Stimulated activated CD8-positive, alpha-beta memory T cell treated with anti-CD3 and anti-CD28 coated beads, Interleukin-15, amount 100 ng/mL, for 24 hours (primary cell): ENCODE measurements at places on chromosomes 1 and 21.

- no peak for DNase-seq
Observed at GRCh38 chr1:8671306-8671917, 146.0 kb downstream of the RERE start.

DNA sequence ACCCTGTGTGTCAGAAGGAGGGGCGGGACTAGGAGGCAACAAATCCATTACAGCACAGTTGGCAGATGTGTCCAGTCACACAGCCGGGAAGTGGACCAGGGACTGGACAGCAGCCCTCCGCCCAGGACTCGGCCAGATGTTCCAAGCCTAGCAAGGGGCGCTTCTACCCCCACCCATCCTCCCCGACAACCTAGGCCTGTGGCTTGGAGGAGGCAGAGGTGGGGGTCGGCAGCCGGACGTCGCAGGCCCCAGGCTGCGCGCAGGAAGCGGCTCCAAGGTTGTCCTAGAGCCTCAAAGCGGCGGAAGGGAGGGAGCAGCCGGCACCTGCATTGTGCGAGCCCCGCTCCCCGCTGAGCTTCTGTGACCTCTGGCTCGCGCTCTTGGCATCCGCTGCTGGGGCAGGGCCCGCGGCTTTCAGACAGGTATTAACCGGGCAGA lies 20.6 kb upstream of the MYCL start:
- no peak for DNase-seq

GRCh38 chr1:157310401-157310800 lies 172.2 kb upstream of the ETV3 start:
- DNase-seq, result no peak

GRCh38 chr1:150836129-150836773 lies 28.2 kb upstream of the CTSK start:
- no peak for DNase-seq

DNA sequence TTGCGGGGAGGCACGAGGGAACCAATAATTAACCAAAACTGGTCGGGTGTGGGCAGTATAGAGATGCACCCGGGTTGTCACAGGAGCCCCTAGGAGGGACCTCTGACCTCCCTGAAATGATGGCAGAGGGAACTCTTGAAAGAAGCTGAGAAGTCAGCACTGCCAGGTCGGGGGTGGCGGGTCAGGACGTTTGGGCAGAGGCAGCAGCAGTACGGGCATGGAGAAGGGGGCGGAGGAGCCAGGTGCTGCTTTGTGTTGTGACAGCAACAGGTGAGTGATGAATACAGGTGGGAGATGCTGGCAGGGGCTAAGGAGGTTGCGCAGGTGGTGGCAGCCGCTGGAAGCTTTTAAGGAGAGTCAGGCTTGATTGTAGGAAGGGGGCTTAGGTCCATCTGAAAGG lies 11.7 kb downstream of the TNFRSF1B start:
- no peak for DNase-seq

GRCh38 chr1:3132660-3133059 lies 63.7 kb downstream of the PRDM16 start:
- no peak for DNase-seq

- no peak for DNase-seq
Observed at GRCh38 chr21:45386336-45386727, 18.6 kb upstream of the COL18A1 start.

DNA sequence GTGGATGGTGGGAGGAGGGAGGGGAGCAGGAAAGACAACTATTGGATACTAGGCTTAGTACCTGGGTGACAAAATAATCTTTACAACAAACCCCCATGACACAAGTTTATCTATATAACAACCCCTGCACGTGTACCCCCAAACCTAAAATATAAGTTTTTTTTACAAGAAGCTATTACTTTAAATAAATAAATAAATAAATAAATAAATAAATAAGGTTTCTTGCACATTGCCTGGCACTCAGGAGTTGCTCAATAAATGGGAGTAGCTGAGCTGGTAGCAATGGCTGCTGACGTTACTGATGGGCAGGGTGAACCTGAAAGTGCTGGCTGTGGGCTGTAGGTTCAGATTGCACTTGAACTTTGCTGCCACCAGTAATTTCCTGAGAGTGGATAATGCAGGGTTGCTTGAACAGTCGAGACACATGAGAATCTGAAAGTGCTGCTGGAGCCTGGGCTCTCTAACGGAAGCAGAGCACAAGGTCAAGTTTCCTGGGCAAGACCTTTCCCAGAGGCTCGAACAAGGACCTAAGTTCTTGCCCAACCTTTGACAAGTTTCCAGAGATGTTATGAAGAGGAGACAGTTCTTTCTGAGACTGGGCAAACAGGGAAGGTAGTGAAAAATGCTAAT lies 14.8 kb upstream of the KCNE2 start:
- no peak for DNase-seq

GRCh38 chr1:116382321-116382720 lies 9.3 kb downstream of the ATP1A1 start:
- no peak for DNase-seq

DNA sequence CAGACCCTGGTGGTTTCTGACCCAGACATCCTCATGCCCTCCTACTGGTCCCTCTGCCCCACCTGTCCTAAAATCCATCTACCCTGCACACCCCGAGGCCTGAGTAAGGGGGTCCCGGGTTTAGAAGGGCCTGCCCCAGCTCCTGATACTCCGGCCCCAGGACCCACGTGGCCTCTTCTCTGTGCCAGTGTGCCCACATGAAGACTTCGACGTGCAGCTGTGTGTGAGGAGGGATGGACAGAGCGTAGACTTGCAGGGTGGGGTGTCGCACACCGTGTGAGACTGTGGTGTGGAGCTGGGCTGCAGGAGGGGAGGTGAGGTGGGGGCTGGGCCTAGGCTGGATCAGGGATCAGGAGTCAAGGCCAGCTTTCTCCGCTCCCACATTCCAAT lies 461.1 kb downstream of the PTPRU start:
- DNase-seq, result no peak

DNA sequence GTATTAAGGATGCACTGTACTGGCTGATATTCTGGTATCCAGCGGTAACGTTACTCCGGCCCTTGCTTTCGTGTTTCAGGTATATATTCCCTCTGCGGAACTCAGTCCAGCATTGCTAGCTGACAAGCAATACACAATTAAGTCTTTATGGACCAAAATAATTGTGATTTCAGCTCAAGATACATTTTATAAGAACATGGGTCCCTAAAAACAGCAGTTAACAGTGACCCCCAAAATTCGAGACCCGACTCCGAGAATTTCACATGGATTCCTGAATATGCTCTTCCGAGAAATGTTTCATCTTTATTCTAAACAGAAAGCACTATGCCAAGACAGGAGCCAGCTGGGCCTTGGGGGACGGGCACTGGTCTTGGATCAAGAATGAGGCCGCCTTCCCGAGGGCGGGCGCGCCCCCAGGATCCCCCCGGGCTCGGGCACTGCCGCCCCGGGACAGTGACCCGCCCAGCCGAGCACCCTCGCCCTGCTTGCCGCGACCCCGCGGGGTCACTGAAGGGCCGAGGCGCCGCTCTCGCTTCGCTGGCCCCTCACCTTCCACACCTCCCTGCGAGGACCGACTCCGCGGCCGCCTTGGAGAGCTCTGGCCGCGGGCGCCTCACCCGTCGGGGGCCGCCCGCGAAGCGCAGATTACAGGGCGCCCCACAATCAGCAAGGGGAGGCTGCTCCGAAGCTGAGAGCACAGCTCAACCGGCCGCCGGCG lies 610 bp downstream of the SCYL3 start:
- no peak for DNase-seq

GRCh38 chr1:240619357-240619756 lies 7.4 kb upstream of the GREM2 start:
- DNase-seq, result no peak

- DNase-seq, result no peak
Observed at GRCh38 chr21:45598666-45599065, 44.9 kb upstream of the PCBP3 start.

GRCh38 chr1:13816016-13816760 lies 116.2 kb downstream of the PRDM2 start:
- no peak for DNase-seq

GRCh38 chr1:64161357-64161941 lies 42.0 kb upstream of the UBE2U start:
- DNase-seq, result no peak

DNA sequence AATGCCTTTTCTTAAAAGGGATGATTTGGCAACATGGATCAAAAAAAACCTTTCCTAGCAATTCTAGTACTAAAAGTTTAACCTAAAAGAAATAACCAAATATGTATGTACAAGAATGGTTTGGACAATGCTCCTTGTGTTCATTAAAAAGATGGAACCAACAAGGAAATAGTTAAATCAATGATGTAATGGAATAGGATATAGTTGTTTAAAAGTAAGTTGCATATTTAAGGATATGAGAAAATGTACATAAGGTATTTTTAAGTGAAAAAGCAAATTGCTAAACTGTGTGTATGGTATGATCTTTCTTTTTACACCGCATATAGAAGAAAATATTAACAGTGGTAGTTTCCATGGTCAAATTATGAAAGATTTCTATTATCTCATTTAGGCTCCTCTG lies 12.1 kb downstream of the SLC30A10 start:
- DNase-seq, result no peak

GRCh38 chr1:41773144-41773591 lies 145.6 kb downstream of the HIVEP3 start:
- no peak for DNase-seq

DNA sequence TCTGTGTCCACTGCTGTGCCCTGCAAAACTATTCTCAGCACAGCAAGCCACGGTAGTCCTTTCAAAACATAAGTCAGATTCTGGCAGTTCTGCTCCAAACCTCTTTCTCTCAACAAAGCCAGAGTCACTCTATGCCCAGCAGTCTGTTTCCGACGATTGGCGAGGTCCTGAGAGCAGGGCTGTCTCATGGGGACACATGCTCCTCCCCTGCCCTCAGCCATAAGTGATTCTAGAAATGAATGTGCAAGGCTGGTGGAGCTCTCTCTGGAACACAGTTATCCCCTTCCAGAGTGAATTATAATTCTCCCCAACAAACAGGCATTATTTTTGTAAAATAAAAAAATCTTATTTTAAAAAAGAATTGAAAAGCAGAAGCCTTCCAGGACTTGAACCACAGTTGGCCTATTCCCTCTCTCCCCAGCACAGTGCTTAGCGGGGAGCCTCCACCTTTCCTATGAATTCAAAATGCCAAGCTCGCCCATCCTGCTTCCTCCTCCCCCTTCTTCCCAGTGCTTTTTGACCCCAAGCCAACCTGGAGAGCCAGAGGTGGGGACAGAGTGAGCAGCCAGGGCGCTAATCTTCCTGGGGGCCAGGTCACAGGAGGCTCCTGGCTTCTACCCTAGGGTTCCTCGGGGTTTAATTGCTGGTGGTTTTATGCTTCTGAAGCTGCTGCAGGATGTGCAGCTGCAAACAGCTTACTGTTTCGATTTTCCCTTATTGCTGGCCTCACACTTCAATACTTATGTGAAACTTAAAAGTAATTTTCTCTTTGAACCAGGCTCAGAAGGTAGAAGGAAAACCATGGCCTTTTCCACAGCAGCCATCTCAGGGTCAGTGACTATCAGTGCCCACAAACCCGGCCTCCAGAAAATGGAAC lies 41.1 kb downstream of the KCNJ6 start:
- no peak for DNase-seq

- no peak for DNase-seq
Observed at GRCh38 chr1:42038261-42038660, 114.9 kb upstream of the GUCA2B start.

- no peak for DNase-seq
Observed at GRCh38 chr1:244329591-244330317, 122.0 kb downstream of the ADSS2 start.

- DNase-seq, result no peak
Observed at GRCh38 chr1:187003353-187003752, 174.6 kb downstream of the PLA2G4A start.

DNA sequence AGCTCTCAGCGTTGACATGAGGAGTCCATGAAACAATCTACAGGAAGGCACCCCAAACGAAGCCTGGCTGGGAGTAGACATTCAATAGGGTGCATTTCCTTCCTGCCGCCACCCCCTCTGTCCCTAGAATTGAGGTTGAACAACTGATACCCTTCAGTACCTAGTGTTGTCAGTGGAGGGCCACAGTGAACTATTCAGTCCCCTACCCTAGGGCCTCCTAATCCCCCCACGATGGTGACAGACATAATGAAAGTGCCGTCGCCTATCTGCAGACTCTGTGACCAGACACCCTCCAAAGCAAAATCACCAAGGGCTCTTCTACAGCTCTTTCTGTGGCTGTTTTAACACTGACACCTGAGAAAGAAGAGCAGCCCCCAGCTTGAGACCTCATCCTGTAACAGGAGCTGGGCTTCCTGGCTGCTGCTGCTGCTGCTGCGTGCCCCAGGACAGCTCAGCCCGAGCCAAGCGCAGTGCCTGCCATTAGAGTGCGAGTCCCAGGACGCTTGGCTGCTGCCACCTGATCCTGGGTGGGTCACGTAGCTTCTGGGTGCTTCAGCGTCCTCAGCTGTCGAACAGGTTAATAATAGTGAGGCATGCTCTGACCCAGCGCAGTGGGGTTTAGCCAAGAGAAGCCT lies 183.0 kb downstream of the ZBTB18 start:
- DNase-seq, result no peak

GRCh38 chr1:110068646-110069403 lies 1.6 kb downstream of the ALX3 start:
- no peak for DNase-seq
